ENCODE measurements at places on chromosomes 4 and X.

- no peak for DNase-seq
Observed at GRCh38 chrX:124501586-124501985, 155.2 kb downstream of the SH2D1A start.

DNA sequence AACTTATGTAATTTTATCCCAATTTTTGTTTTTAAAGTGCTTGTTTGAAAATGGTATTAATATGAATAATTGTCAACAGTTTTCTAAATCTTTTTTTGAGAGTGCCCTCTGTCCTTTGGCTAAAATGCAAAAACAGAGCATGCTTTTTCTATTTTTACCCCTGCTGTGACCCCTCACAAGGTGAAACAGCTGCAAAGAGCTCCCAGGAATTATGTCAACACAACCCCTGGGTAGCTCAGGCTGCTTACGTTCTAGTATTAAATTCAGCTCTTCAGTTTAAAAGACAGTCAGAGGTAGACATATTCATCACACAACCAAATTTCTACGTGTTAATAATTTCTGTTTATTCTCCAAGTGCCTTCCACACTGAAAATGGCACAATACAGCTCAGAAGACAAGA lies 367.5 kb downstream of the PRDM5 start:
- no peak for DNase-seq

- DNase-seq: no peak
Observed at GRCh38 chr4:124833831-124834505, 121.4 kb upstream of the ANKRD50 start.

DNA sequence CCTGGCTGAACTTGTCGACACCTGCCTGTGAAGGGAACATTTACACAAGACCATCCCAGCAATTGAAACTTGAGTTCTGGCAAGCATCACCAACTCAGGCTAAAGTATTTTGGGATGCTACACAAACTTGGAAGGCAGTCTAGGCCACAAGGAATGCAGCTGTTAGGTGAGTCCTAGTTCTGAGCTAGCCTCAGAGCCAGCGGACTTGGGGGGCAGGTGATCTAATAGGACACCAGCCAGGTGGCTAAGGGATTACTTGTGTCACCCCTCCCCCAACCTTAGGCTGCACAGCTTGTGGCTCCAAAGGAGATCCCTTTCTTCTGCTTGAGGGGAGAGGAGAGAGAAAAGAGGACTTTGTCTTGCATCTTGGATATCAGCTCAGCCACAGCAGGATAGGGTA lies 62.3 kb upstream of the DKK2 start:
- DNase-seq: no peak

GRCh38 chr4:165715211-165715610 lies 157.8 kb upstream of the TLL1 start:
- no peak for DNase-seq

GRCh38 chr4:148510211-148510610 lies 68.0 kb upstream of the NR3C2 start:
- DNase-seq: no peak

DNA sequence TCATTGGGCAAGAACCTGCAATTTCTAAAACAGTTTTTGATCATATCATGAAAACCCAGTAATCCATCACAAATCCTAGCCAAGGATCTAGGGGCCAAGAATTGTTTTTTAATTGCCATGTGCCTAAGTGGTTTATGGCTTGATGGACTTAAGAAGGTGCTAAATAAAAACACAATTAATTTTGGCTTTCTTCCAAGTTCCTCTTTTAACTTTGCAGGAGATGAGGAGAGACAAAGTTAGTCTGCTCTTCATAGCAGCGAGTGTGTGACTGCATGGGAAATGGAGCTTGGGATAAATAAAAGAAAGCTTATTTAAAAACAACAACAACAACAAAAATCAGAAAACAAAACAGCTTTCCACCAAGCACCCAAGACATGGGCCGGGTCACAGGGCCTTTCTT lies 41.4 kb downstream of the ARHGEF9 start:
- DNase-seq: no peak

GRCh38 chr4:90745176-90745575 lies 618.0 kb downstream of the CCSER1 start:
- DNase-seq: no peak

GRCh38 chrX:155026420-155026726 lies 271 bp upstream of the FUNDC2 start:
- DNase-seq: no peak

GRCh38 chr4:103075435-103075893 lies 1.1 kb downstream of the SLC9B2 start:
- DNase-seq: no peak

GRCh38 chrX:67558267-67558666 lies 14.4 kb downstream of the AR start:
- DNase-seq: no peak

- DNase-seq: no peak
Observed at GRCh38 chr4:98484031-98484430, 174.4 kb downstream of the TSPAN5 start.

DNA sequence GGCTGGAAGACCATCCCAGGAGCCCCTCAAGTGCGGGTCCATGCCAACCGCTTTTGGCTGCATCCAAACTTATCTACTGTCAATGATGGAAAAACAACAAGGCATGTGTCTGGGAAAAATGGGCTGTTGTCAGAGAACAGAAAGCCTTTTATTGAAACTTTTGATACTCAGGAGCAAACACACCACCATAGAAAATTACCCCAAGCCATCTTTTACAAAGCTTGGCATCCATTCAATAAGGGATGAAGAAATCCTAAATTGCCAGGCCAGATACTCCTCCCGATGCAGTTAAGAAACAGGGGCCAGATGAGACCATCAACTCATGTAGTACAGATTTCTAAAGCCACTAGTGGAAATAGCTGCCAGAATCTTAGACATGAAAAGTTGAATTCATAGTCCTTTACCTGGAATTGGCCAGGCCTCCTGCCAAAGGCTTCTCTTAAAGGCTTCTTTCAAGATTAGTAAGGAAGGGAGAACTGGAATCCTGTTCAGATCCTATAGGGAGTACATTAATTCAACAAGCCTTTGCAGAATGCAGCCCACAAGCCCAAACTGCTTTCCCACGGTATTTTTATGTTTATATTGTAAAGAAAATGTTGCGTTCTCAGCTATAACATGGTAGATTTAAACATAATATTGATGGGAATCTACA lies 145.4 kb upstream of the MAP3K15 start:
- no peak for DNase-seq

GRCh38 chr4:102031406-102031805 lies 240.9 kb downstream of the BANK1 start:
- no peak for DNase-seq

DNA sequence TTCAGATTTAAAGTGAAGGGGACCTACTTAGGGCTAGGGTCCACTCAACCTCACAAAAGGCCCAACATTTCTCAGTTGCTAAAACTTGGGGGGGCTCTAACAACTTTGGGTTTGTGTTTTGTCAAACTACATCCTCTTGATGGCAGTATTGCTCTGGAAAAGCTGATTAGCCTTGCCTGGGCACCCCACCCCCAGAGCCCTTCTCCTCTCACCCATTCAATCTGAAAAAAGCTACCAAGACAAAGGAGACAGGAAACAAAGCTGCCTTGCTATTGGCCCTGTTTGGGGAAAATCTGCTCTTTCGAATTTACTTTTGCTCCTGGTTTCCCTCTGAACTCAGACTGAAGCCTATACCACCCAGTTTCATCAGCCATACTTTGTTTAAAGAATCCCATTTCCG lies 195.2 kb upstream of the STK26 start:
- no peak for DNase-seq

DNA sequence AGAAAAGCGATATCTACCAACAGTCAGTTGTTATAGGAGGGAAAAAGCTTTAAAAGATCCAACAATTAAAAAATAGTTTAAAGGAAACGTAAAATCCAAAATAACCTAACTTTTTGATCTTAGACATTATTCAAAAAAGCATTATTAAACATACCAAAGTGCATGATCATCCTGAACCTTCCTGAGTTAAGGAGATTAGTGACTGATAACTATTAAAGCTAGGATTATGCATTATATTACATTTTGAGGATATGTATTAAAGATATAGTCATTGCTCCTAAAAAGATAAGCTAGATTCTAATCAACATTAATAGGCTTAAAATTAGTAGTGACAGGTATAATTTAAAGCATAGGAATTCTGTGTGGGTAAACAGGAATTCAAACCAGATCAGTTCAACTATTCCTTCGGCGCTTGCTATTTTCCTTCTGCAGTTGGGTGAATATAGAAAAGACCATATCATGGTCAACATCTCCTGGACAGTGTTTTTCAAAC lies 139.6 kb downstream of the ADAMTS3 start:
- no peak for DNase-seq

- DNase-seq: no peak
Observed at GRCh38 chr4:83561381-83561780, 25.5 kb downstream of the GPAT3 start.

DNA sequence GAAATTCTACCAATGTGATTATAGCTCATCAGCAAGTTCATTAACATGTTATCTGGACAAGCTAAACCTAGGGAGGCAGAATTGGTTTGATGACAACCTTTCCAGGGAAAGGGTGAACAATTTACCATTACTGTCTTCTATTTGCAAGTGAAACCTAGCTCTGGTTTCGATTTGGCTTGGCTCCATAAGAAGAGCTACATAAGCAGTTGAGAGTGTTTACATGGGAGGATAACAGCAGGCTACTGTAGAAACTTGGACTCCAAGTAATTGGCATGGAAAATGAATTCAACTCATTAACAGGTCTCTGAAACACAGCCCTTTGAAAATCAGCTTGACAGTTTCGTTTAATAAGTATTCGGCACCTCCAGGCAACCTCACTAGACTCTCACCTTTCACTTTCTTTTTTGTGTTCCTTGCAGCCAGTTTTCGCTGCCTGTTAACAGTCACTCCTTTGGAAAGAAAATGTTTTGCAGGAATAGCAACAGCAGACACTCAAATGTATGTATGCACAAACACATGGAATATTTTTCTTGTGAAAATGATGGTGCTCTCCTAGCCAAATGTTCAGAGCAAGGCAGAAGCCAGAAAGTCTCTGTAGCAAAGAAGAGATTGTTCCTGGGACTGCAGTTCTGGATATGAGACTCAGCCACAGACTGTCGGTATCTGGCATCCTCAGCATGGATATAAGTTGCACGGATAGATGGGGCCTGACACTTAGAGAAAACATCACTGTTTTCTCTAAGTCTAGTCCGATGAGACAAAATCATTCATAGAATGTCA lies 27.5 kb downstream of the POU3F4 start:
- DNase-seq: no peak

- no peak for DNase-seq
Observed at GRCh38 chrX:41045960-41046567, 39.2 kb upstream of the USP9X start.

DNA sequence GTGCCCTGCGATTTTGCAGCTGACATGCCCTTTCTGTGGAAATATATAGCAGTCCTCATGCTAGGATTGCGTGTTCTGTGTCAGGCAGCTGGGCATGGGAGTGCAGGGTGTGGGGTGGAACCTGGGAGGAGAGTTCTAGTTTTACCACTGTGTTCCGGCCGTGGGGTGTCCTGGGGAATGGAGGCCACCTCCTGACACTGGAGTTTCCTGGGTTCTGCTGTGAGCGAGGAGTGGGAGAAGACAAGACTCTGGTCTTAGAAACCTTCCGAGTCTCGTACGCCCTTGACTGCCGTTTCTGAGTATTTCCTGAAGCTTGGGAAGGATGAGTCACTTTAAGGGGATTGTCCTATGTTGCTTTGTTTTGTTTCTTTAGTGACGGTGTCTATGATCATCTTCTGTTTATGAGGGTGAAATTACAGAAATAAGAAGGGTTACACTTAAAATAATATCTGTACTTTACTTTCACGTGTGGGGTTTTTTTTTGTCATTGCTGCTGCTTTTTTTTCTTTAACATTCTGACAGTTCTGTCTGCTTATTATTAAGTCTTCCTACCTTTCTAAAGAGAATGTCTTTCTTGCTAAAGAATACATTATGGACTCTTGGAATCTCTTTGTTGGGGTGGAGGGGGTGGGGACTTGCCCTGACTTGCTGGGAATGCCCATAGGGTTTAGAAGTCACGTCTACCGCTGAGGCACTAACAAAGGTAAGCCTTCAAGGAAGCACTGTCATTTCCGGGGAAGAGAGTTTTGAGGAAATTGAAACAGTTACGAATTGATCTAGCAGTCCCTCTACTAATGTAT lies 19.1 kb downstream of the CD99 start:
- no peak for DNase-seq

GRCh38 chr4:35883108-35883507 lies 361.2 kb downstream of the ARAP2 start:
- DNase-seq: no peak

DNA sequence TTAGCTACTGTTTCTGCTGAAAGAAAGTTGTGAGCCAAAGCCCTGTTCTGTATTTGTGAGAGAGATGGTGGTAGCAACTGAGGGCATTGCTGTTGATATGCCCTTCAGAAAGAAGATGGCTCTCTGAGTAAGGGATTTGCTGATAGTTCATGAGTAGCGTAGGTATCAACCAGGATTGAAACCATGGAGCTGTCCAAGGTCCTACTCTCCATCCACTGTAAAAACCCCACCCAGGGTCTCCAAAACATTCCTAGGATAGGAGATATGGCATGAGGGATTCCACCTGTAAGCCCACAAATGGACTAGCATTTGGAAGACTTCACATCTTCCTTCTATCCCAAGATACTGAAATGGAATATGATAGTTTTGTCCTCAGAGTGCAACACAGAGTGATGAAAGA lies 277.1 kb upstream of the PRKX start:
- no peak for DNase-seq

DNA sequence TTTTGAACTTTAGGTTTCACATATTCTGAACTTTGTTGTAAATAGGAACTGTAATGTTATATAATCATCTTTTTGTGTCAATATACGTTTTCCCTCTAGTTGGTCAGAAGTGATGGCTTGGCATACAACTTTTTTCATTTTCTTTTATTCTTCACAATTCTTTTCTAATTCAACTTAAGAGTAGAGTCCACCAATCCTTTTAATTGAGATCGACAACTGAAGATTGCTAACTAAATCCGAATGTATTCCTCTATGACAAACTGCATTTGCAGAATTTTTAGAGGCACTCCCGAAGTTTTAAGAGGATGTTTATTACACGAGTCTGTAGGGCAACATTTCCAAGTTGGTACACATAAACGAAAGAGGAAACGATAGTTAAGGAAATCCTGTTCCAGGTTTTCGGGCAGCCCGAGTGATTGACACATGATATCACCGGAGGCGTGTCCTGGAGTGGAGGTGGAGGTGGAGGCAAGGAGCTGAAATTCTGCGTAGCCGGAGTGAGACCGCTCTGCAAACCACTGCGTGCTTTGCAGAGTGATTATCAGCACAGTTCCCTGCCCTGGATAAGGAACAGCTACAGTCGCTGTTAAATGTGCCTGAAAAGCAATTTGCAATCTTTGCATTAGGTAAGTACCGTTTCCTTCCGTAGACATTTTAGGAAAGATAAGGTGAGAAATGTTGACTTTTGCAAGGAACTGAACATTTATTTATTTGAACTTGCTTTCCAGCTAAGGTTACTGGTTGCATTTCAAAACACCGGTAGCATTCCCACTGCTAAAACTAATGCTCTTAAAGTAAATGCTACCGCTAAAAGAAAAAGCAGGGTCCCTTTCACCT lies at the start of gene SPRY1:
TSS of gene SPRY1 (plus strand) at position 489 of the 837 bp plus-strand sequence. CDS start 4,797 bp downstream, outside the sequence.
- peak; percentile 39 for DNase-seq

DNA sequence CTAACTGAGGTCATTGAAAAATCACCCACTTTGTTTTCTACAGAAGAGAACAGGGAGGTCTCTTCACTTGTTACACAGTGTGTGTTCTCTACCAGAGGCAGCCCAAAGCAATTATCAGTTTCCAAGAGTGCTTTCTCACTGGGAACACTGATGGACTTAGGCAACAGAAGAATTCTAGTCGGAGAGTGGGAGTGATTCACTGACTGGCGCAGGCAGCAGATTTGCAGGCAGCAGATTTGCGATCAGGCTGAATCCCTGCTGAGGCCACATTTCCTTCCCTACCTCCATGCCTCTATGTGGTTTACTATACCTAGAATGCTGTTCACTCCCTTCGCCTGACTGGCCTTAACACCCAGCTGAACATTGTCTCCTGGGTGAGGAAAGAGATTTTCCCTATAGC lies 6.6 kb downstream of the OCIAD2 start:
- DNase-seq: no peak
